Nucleus accumbens (tissue), 56 donors: ENCODE measurements at places on chromosomes 11 and 22.

- DNase-seq: peak; percentile 43
These were observed 129.7 kb downstream of the LDLRAD3 start for GRCh38 chr11:36073411-36074203.

DNA sequence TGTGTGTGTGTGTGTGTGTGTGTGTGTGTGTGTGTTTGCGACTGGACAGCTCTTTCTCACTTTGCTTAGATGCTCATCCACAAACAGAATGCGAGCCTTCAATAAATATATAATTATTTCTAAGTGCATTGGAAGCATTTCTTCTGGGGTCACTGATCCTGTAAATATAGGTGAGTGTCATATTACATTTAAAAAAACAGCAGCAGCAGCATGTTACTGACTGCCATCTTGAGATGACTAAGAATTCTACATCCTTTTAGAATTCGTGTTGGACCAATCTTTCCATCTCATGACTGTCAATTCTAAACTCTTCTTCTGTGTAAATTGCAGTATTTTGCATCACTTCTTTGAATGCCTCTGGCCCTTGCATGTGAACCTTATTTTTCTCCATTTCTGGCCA is 238.0 kb upstream of the DDI1 start:
- no peak for DNase-seq

DNA sequence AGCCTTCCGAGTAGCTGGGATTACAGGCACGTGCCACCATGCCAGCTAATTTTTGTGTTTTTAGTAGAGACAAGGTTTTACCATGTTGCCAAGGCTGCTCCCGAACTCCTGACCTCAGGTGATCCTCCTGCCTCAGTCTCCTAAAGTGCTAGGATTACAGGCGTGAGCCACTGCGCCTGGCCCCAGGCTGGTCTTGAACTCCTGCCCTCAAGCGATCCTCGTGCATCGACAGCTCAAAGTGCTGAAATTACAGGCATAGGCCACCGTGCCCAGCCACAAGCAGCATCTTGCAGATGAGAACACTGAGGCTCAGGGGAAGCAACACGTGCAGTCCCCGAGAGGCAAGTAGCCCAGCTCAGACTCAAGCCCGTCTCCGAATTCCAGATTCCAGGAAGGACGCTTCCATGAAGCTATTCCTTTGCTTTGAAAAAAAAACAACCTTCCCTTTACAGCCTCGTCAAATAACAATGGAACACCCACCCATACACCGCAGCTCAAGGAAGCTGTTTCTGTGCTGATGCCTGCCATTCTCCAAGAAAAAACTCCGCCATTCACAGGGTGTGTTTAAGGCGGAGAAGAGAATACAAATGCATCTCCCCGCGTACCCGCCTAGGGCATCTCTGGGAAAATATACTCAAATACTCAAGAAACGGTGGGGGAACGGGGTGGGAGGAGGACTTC is 34.5 kb upstream of the PDGFB start:
- DNase-seq: peak; percentile 30

GRCh38 chr22:46025973-46026898 is 49.3 kb upstream of the WNT7B start:
- no peak for DNase-seq

DNA sequence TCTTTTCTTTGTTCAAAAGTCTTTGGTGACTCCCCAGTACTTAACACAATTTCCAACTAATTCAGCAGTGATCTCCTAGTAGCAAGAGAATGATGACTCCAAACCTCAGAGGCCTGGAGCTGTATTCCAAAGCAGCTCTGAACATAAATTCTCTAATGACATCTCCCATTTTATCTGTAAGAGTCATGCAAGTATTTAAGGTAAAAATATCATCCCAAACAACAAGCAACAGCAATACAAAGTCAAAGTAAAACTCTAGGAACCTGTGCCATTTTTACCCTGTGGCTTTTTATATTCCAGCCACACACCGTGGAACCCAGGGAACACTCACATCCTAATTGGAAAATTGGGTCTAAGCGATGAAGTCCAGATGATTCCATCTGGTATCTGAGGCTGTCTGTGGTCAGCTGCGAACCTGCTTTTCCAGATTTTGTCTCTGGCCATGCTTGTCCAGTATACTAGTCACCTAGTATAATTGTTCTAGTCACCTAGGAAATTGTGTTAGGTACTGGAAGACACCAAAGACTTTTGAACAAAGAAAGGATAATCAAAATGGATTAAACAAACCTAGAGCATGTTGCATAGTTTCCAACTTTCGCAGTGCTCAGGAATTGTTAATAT is 92.3 kb upstream of the SLC25A18 start:
- DNase-seq: no peak

DNA sequence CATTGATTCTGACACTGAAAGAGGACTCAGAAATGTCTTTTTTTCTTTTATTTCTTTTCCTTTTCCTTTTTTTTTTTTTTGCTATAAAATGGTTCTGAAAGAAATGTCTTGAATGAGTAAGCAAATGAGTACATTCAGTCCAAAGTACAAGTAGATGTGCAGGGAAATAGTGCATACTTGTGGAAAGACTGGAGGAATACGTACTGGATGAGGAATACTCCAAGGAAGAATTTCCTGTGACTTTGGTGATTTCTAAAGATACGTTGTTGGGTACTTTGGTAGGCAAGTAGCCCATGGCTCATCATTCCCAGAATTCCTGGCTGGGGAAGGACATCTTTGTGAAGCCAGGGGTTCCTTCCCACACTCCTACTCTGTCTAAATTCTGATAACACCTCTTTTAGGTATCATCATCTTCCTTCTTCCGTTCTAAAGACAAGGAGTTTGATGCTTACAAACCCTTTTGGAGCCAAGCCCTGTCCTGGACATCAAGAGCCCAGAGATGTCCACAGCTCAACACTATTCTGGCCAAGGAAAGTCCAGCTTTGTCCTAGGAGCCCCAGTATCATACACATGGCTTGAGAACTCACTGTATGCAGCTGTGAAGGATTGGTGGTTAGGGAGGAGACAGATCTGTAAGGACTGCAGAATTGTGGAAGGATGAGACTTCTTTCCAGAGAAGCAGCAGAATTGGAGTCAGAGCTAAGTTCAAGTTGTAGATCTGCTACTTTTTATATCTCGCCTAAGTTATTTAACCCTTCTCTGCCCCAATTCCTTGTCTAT is 4.8 kb upstream of the NUP98 start:
- DNase-seq: no peak

- no peak for DNase-seq
These were observed 10.6 kb downstream of the TENM4 start for GRCh38 chr11:79430280-79430679.

- DNase-seq: no peak
These were observed 54.7 kb upstream of the ALX4 start for GRCh38 chr11:44364596-44364995.

DNA sequence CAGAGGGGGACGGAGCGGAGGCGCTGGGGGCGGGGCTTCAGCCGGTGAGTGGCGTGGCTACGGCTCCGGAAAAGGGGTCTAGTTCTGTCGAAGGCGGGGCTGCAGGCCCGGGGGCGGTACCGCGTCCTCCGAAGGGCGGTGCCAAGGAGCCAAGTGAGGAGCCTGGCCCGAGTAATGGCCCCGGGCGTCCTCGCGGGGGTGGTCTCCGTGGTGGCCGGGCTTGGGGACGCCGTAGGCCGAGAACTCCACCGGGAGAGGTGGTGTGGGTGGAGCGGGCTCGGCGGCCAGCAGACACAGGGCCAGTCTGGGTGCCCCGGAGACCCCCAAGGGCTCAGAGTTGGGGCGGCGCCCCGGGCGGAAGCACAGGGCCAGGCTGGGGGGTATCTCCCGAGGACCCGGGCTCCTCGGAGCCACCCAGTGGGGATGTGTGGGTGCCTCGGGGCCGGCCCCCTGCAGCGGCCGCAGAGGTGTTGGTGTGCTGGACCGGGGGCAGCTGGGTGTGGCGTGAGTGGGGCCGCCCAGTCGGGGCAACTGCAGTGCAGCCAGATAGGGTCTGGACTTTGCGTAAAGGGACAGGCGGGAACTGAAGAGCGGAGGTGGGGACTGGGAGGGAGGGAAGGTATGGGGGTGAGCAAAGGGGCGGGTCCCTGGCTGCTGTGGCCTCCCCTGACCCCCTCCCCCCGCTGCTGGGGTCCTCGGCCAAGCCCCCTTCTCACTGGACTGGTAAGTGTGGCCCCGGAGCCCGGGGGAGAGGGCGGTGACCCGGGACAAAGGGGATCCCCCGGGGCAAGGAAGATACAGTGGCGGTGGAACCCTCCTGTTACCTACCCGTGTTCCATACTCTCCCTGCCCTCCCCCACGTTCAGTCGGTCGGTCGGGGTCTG is 838 bp downstream of the FKBP2 start:
- no peak for DNase-seq

DNA sequence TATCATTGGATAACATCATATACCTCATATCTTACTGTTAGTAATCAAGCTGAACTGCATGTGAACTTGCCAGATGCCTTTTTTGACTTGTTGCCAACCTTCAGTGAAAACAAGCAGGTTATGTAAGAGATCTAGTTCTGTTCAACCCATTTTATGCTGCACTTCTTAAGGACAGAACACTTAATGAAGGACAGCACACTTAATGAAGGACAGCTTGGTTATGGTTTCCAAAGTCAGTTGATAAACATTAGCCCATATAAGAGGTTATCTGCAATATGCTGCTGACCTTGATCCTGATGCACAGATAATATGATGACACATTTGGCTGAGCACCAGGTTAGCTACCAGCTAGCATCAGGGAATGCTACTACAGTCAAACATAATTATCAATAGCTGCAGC is 358.7 kb upstream of the PDGFD start:
- no peak for DNase-seq

- no peak for DNase-seq
These were observed 15.7 kb upstream of the NXPE4 start for GRCh38 chr11:114610984-114611944.

- no peak for DNase-seq
These were observed 44.4 kb downstream of the INSC start for GRCh38 chr11:15159085-15159484.

DNA sequence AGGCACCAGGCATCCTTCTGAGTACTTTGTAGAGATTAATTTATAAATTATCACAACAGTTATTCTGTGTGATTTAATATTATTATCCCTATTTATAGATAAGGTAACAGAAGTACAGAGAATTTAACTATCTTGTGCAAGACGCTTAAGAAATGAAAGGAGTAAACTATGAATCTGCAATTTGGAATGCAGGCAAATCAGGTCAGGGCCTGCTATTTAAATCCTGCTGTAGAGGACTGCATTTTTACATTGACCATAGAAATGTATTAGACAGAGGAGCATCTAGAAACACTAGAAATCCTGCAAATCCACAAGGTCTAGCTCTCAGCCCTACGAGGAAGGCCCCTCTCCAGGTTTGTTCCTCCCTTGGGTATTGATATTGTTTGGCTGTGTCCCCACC is 336.2 kb downstream of the ETS1 start:
- DNase-seq: no peak

DNA sequence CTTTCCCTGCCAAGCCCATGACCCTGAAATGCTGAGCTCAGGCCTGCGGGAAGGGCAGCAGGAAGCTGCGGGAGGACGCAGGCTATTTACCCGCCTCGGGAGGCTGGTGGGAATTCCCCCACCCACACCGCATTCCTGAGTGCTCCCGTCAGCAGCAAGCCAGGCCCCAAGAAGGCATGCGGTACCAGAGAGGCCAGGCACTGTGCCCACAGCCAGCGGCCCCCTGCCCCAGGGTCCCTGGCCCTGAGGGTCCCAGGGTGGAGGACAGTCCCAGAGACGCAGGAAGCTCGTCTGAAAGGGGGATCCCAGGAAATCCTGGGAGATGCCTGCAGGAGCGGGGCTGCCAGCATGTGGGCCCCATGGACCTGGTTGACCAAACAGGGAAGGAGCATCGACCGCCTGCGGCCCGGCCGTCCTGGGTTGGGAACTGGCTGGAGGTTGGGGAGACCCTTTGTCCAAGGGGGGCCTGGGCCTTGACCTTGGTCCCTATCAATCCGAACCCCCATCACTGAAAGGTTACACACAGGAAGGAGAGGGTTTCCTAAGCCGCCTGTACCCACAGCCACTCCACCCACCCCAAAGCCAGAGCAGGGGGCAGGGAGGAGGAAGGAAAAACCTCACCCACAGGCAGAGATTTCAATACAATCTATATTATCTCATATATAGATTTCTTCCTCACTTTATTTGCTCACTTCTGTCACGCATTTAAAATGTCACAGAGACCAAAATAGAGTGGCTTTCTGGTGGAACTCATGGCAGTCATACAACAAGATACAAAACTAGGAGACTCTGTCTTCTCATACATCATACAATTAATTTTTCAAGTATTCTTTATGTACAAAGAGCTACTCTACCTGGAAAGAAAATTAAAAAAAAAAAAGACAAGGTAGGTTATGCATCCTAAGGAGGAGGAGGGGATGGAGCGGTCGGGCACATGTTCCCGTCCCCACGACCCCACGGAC is 17.1 kb downstream of the MAFF start:
- no peak for DNase-seq

GRCh38 chr11:106309070-106309684 is 231.7 kb downstream of the AASDHPPT start:
- DNase-seq: no peak

DNA sequence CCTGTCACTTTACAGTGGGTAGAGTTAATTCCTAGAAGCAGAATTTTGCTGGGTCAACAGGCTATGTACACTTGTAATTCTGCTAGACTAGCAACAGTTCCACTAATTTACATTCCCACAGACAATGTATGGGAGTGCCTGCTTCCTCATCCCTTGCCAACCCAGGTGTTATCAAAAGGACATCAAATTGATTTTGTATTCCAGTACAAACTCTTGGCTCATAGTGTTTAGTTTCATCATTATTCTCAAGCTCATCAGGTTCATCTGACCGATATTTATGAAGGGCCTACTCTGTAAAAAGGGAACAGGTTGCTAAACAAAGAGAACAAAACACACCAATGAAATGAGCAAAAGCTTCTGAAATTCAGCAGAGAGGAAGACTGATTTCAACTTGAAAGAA is 30.7 kb downstream of the PITPNB start:
- DNase-seq: no peak
